NCI-H526 (cell line): ENCODE measurements at places on chromosomes 4 and X.

DNA sequence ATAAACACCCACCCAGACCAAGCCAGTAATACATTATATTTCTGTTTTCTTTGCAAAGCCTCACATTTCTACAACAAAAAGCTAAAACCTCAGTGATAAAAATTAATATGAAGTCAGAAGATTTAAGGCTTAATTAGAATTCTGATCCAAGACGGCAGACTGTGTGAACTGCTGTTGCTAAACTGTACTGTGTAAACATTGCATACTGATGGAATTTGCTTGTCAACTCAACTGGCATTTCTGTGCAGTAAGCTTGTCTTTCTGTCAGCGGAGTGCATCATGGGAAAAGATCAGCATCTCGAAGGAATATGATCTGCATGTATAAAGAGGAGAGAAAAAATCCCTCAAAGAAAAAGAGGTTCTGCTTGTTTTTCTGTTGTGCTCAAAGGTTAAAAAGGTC lies 69.4 kb upstream of the SPANXB1 start:
- no peak for DNase-seq

- DNase-seq: no peak
Observed at GRCh38 chrX:38891641-38892413, 90.6 kb downstream of the MID1IP1 start.

DNA sequence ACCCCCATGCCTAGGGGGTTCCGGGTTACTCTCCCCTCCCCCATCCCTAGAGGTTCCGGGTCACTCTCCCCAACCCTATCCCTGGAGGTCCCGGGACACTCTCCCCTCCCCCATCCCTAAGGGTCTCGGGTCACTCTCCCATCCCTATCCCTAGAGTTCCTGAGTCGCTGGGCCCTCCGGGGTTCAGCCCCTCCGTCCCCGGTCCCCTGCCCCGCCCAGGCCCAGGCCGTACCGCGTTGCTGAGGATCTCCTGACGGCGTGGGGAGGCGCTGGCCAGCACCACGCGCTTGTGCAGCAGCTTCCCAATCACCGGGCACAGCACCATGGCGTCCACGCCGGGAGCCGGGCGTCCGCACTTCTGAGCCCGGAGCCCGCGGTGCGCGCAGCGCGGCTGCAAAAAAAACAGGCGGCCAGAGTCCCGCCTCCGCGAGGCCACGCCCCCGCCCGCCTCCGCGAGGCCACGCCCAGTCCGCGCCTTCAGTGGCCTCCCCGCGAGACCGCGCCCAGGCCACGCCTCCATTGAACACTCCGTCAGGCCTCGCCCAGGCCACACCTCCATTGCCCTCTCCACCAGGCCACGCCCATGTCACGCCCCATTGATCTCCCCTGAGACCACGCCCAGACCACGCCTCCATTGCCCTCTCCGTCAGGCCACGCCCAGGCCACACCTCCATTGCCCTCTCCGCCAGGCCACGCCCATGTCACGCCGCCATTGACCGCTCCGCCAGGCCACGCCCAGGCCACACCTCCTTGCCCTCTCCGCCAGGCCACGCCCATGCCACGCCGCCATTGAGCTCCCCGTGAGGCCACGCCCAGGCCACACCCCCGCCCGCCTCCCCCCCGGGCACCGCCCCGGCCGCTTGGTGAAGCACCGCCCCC lies at the start of gene ASMTL:
Gene ASMTL, minus strand, starts transcription at position 394 of the 879 bp plus-strand sequence. Its CDS starts 69 bp downstream, at position 325.
- no peak for DNase-seq

- DNase-seq: no peak
Observed at GRCh38 chr4:125243789-125244397, 70.9 kb upstream of the FAT4 start.

GRCh38 chr4:144649646-144650045 lies 3.7 kb downstream of the HHIP start:
- peak; percentile 21 for DNase-seq

- no peak for DNase-seq
Observed at GRCh38 chrX:18406531-18407266, 18.7 kb upstream of the CDKL5 start.

GRCh38 chr4:8192748-8193738 lies 6.0 kb upstream of the SH3TC1 start:
- DNase-seq: peak; percentile 67

DNA sequence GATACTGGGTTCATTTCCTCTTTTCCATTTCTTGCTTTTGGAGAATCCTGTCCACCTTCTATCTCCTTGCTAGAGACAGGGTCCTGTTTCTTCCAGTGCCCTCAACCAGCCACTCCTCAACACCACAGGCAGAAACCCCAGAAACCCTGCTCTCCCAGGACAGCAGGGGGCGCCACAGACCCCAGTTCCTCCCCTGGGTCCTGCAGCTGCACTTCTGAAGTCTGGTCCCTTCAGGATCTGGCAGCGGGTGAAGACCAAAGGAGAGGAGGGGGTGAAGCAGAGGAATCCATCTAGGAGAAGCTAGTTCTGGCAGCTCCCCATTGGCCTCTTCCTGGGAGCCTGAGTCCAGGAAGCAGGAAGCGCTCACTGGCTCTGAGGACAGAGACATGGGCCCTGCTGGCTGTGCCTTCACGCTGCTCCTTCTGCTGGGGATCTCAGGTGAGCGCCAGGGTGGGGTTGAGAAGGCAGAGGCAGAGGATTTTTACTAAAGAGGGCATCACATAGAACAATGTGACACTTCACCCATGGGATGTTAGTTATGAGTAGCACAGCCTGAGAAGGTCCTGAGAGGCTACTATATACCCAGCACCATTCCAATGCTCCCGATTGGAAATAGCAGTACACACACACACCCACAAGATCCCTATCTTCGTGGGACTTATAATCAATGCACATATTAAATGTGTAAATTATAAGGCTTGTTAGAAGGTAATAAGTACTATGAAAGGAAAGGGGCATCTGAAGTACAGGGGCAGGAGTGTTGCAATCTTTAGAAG lies at the start of gene PRSS48:
Gene PRSS48, plus strand, starts transcription at position 375 of the 776 bp plus-strand sequence. Its CDS starts 12 bp downstream, at position 387.
- DNase-seq: peak; percentile 76

DNA sequence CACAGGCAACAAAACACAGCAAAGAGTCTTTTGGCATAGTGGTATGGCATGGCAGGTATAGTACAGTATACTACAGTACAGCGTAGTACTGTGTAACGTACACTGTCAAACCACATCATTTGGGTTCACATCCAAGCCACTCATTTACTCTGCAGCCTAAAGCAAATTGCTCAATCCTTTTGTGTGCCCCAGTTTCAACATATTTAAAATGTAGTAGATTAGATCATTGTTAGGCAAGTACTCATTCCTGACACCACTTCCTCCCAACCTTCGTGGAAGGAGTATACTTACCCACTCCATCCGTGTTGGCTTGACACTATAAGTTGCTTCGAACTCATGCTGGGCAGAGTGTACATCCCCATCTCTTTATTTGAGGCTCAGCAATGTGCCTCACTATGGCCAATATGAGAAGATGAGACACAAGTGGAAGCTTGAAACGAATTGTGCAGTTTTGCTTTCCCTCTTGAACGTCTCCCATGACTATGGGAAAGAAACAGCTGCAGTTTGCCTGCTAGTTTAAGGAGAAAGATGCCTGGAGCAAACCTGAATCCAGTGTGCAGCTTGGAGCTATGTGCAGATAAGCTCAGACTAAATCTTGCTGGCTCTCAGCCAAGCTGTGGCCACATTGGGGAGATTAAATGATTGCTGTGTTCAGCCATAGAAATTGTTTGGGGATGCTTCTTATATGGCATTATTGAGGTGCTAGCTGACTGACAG lies 85.7 kb upstream of the TBL1X start:
- DNase-seq: no peak

DNA sequence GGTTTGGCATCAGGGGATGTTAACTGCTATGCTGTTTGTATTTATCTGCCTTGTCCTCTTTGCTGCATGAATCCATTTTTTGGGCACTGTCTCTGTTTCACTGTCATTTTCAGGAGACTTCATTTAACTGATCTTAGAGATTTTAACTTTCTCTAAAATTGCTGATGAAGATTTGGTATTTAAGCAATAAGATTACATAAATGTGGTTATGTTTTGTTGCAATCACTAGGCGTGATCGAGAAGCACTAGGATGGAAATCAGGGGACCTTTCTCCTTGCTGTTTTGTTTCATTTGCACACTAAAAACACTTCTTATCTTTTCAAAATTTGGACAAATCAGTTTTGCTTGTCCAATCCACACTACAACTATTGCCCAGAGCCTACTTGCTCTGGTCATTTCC lies 15.4 kb downstream of the CXCL2 start:
- DNase-seq: no peak

GRCh38 chr4:110371016-110371770 lies 104.8 kb upstream of the ENPEP start:
- no peak for DNase-seq

- DNase-seq: no peak
Observed at GRCh38 chr4:25430630-25431029, 53.6 kb downstream of the ANAPC4 start.

- DNase-seq: no peak
Observed at GRCh38 chrX:136196691-136197155, 49.4 kb downstream of the FHL1 start.

DNA sequence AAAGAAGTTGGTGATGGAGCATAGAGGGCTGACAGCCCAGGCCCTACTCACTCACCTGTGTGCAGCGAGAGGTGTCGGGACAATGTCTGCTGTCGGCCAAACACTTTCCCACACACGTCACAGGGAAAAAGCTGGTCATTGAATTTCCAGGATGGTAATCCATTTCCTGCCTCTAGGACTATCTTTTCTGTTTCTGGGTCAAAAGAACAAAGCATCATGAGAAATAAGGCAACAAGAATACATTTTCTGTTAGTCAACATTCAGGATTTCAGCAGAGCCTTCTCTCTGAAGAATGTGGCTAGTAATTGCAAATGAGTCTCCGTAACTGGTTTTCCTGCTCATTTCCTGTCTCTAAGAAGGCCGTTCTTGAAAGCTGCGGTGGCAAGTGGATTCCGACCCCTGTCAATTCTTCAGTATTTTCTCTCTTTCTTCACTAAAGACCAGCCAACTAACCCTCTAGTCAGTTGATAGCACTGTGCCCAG lies 99.4 kb downstream of the C4orf51 start:
- DNase-seq: no peak

DNA sequence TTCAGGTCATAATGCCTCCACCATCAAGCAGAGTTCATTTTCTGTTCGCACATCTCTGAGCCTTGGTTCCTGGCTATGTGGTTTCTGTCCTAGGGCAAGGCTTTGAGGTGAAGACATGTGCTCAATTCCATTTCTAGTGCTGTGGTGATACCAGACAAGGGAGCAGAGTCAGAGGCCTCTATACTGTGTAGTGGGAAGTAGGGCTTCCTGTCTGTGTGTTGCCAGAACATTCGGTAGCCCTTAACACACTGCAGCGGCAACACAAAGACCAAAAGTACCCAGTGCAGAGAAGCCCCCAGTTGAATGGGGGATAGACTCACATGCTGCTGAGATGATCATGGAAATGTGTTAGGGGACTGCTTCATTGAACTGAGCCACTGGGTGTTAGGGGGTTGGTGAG lies 56.4 kb downstream of the STARD8 start:
- no peak for DNase-seq

GRCh38 chr4:6991771-6992557 lies 51.2 kb upstream of the TADA2B start:
- DNase-seq: no peak

GRCh38 chr4:26288355-26288909 lies 32.4 kb upstream of the RBPJ start:
- no peak for DNase-seq

DNA sequence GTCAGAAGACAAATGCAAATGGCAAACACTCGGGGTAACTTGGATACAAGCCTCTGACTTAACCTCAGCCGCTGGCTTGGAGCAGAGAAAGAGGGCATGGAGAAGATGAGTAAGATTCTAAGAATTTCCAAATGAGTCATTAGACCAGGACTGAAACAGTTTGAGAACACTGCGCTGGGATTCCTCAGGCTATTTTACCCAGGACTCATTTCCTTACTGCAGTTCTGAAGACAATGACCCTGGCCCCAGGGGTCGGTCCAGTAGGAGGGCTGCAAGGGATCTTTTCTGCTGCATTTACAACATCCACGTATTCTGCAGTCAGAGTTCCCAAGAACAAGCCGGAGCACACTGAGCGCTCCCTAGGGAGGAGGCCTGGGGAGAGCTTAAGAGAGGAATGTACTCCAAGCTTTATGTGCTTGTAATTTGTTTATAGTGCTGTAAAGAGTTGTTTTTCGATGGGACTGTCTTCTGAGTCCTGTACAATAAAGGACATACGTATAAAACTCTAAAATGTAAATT lies 27.3 kb upstream of the SORBS2 start:
- DNase-seq: peak; percentile 20

- no peak for DNase-seq
Observed at GRCh38 chr4:94961420-94961819, 203.7 kb downstream of the BMPR1B start.

DNA sequence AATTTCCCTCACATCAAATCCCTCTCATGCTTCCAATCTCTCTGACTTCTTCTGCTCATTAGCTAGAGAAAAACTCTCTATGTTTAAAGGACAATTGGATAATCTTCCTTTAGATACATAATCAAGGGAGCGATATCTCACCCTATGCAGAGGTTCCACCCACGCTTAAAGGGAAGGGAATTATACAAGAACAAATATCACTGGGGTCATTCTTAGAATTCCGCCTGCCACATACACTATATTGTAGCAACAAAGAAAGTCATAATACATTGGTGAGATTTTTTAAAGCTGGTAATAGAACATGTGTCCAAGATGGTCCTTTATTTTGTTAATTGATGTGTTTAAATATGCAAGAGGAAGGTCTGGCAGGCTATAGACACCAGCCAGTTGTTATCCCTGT lies 31.5 kb downstream of the NKX6-1 start:
- no peak for DNase-seq

- no peak for DNase-seq
Observed at GRCh38 chr4:4325321-4325720, 35.3 kb downstream of the ZBTB49 start.

GRCh38 chr4:20681271-20681670 lies 19.0 kb upstream of the PACRGL start:
- DNase-seq: no peak

DNA sequence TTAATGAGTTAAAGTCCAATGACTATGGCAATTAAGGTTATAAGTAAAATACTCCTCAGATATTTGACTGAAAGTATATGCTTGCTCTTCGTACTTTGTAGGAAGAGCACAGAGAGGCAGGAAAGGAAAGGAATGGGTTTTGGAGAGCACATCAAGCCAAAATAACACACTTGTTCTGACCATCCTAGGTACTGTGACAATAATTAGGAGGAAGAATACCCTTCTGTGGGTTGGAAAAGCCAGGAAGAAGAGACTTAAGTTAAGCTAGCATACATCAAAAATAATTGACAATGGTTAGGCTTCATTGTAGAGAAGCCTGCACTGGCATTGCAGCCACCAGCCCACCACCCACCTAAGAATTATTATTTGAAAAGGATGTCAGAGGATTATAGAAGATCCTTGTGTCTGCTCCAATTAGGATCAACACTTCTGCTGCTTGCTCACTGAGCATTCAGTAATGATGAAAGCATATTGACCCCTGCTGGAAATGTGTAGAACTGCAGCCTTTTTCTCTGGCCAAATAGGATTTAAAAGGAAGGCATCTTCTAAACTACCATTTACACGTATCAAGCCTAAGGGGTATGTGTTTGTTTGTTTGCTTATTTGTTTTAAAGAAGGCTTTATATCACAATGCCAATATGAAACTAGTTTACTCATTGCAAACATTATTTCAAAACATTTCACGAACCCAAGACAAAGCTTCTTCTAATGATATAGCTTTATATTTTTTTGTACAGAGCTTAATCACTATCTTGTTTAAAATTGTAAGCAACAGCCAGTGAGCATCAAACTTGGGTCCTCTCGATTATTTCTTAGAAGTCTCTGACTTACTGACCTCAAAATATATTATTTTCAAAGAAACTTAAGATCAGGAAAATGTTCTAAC lies 286.2 kb upstream of the TET2 start:
- peak; percentile 83 for DNase-seq
